ENCODE measurements at places on chromosomes 12 and 14.

GRCh38 chr14:38989922-38990546, 113.0 kb downstream of the SEC23A start:
- DNase-seq, result no peak

DNA sequence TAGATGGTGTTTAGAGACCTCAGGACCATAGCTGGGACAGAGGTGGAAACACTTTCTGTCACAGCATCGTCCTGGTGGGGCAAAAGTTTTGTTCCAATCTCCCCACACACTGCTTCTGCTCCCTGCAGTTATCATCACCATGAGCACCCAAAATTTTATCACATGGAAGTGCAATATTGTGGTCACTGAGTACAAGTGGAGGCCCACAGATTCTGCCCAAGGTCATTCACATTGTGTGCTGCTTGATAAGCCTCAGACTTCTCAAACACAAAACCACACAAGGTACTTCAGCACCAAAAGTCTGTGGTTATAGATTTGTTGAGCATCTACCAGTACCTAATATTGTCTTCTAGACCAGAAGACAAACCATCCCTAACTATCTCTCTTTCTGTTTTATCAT, 554 bp upstream of the KRT77 start:
- DNase-seq, result no peak

- no peak for DNase-seq
Observed at GRCh38 chr14:35750202-35750904, 58.7 kb downstream of the RALGAPA1 start.

DNA sequence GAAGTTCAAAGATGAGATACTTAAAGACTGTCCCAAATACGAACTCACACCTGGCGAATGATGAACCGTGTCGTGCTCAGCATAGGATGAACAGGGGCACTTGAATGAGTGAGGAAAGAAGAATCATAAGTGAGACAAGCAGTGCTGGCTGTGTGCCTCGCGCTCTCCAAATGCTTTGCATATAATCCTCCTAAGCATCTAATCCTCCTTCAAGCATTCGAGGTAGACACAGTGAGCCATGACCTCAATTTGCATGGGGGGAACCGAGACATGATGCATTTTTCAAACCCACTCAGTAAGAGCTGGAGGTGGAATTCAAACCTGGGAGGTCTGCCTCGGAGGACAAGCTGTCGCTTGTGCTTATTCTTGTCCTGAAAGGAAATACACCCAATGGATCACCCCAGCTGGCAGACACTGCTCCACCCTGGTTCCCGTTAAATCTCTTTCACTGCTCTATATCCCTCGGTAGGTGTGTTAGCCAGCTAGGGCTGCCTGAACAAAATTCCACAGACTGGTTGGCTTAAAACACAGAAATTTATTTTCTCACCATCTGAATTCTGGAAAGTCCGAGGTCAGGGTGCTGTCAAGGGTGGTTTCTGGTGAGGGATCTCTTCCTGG, 274.0 kb downstream of the SLC15A4 start:
- no peak for DNase-seq

DNA sequence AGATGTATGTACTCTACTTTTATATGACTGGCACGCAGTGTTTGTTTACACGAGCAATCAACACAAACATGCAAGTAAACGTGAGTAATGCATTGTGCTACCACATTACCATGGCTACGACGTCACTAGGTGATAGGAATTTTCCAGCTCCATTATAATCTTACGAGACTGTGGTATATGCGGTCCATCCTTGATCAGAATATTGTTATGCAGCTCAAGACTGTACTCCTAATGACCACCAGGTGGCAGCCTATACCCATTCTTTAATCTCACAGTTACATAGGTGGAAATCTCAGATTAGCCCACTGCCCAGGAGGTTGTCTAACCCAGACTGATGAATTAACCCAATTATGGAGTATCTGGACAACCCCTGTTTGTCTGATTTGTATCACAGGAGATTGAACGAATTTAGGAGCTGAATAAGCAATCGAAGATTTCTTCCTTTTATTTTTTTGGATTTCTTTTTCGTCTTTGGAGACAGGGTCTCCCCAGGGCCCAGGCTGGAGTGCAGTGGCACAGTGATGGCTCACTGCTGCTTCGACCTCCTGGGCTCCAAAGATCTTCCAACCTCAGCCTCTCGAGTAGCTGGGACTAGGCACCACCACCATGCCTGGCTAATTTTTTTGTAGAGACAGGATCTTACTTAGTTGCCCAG, 8.7 kb upstream of the TESPA1 start:
- peak; percentile 28 for DNase-seq

GRCh38 chr14:56782711-56783110, 27.6 kb downstream of the OTX2 start:
- DNase-seq, result no peak

GRCh38 chr12:65100140-65100539, 21.0 kb downstream of the WIF1 start:
- no peak for DNase-seq

DNA sequence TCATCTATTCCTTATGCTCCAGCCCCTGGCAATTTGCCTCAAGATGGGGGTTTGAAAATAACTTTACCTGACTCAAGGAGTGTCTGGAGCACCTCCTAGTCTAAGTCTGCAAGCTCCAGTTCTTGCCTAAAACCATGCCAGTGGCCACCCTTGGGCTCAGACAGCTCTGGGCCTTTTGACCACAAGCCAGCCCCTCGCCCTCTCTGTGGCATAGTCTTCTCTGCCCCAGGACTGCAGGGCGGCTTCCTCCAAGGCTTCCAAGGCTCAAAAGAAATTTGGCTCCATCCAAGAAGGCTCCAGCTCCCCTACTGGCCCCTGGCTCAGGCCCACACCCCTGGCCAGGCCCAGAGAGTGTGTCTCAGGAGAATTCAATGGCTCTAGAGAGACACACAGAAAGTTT, 14.8 kb downstream of the ACVRL1 start:
- no peak for DNase-seq

DNA sequence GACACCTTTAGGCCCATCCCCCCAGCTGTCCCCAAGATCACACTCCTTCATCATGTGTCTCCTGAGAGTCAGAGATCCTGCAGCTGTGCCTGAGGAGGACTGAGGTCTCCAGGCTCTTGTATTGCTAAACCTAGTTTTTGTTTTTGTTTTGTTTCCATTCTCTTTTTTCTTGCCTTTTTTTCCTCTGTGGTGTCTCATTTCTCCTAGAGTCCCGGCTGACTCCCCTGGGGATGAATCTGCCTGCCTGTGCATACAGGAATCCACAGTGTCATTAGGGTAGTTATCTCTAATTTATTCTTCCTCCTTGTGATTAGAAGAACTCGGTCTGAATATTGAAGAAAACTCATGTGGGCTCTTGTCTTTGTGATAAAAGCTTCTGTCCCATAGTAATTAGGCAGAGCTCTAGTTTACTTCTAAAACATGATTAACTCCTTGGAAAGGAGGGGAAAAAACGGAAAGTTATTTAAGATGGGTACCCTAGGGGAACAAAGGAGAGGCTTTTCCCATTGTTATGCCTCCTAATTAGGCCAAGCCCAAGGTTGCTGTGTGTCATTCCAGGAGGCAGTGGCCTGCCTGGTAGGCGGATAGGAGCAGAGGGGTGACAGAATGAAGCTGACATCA, 343.2 kb downstream of the ZFP36L1 start:
- no peak for DNase-seq

GRCh38 chr12:29563636-29564035, 66.2 kb upstream of the OVCH1 start:
- DNase-seq, result no peak

DNA sequence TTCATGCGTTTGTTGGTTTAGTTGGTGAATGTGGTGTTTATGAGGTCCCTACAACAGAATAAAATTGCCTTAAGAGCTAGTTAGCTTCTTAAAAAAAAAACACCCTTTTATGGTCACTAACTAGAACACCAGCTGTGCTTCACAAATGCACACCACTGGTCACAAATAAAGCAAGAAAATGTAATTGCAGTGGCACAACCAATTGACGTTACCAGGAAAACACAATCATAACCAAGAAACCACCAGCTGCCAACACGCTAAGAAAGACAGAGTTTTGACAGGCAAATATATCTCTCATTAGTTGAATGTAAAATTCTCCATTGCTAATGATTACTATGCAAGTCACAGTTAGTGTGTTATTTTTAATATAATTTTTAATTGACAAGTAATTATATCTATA, 389.9 kb downstream of the ADAMTS20 start:
- no peak for DNase-seq

DNA sequence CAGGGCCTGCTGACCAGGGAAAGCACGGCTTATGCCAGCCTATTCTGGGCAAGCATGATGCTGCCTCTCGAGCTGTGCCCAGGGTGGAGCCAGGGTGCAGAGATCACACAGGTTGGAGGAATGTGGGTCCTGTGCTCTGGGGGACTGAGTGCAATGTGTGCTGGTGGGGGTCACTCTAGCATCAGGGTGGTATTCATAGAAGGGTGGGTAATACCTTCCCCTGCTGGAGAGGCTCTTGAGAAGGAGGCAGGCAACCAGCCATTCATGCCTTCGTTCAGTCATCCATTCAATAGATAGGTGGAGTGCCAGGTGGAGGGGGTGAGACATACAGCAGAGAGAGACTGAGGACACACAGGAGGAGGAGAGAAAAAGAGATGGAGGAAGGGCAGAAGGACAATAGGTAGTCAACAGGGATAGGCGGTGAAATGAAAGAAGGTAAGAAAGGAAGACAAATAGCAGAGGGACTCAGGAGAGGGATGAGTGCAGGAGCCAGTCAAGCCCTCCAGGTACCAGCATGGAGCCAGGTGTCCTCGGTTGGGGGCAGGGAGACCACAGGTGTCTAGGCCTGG, 5.2 kb upstream of the ZNF385A start:
- DNase-seq, result no peak

DNA sequence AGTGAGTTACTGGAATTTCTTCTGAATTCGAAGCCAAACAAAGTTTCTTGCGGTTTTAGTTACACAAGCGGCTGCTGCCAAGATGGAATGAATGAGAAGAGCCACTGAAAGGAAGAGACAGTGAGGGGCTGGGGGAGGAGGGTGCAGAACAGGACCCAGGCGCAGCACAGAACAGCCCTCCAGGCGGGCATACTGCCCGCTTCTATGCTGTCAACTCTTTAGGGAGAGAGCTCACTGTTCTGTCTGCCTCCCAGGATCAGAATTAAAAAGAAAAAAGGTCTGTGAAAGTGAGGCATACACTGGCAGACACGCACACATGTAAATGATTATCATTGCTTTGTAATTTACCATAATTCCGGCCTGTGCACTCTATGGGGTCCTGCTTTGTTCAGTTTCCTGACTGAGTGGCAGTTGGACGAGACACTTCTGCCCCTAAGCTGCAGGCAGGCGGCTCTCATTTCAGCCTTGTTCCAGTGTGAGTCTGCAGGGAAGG, 231.6 kb downstream of the CACNA1C start:
- DNase-seq, result peak; percentile 43

DNA sequence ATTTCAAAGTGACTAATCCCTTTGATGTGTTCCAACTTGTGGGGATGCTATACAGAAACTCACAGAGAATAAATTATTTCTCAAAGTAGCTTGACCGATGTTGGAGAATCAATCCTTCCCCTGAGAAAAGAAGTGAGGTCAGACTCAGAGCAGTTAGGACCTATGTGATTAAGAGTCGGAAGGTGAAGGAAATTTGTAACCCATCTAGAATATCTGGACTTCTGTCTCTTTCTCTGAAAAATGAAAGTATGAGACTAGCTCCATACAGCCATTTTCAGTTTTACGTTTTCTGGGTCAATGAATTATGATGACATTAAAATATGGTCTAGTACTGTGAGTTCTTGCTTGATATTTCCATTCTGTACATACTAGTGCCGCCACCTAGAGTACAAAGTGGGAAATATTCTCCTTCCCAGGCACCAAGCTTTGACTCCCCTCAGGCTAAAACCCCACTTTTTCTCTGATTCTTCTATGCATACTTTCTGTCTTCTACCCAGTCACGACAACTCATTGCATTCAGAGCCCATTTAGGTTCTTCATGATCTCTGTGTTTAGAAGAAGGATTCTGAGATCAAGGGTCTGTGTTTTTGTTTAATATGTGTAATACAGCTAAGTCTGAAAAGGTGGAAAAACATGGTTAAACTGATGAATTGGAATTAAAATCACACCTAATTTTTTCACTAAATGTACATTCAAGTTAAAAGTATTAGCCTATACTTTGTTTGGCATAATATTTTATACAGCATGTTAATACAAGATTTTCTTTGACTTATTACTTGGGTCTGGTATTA, 6.9 kb upstream of the NTS start:
- peak; percentile 35 for DNase-seq

- DNase-seq, result peak; percentile 86
Observed at GRCh38 chr12:110917467-110917866, 2.9 kb downstream of the MYL2 start.

DNA sequence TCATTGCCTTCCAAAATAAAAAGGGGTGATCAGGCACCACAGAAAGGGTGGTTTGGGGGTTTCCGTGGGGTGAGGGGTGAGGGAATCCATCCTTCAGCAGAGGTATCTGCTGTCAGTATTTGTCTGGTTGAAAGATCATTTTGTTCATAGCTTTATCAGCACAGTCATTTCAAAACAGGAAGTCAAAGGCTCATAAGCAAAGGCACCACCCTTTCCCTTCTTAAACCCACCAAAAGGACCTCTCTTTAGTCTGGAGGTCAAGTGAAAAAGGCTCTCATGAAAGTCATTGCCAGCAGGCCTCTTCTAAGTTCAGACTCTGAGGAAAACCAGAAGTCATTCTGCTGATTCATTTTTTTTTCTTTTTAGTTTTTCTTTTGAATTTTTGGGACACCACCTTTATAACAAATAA, 6.2 kb downstream of the CHST11 start:
- DNase-seq, result no peak

DNA sequence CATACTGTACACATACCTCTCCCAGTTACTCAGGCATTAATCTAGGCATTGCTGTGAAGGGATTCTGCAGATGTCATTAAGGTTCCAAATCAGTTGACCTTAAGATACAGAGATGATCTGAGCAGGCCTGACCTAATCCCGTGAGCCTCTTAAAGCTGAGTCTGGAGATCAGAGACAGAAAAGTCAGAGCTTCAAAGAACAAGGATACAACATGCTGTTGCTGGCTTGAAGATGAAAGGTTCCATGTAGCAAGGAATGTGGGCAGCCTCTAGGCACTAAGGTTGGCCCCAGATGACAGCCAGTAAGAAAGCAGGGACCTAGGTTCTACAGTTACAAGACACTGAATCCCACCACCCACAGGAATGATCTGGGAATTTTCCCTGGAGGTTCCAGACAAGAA, 81.1 kb downstream of the MAP1LC3B2 start:
- DNase-seq, result no peak

- DNase-seq, result no peak
Observed at GRCh38 chr14:56268673-56269072, 150.5 kb downstream of the PELI2 start.

- no peak for DNase-seq
Observed at GRCh38 chr12:74334780-74335179, 202.9 kb upstream of the ATXN7L3B start.

GRCh38 chr12:116332705-116333380, 55.4 kb upstream of the MED13L start:
- DNase-seq, result no peak

DNA sequence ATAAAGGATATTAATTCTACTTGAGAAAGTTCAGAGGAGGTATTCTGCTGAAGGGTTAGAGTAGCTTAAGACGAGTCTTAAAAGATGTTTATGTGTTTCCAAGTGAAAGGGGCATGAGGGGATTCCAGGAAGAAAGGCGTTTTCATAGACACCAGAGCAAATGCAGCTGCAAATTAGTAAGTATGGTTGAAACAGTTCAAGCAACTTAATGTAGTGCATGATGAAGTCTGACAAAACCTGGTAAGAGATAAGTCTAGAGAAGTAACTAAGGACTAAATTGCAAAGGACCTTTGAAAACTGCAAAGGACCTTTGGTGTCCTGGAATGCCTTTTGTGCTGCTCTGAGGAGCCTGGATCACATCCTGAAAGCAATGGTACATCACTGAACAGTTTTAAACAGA, 11.5 kb downstream of the LUM start:
- DNase-seq, result no peak

GRCh38 chr14:23449314-23449713, 13.9 kb upstream of the MYH7 start:
- no peak for DNase-seq
